ENCODE measurements at places on chromosomes 6 and 20. TPM values are rescaled to one million over a fixed set of nuclear protein-coding genes. Genes with fewer than 3 reads are reported as not detected.

DNA sequence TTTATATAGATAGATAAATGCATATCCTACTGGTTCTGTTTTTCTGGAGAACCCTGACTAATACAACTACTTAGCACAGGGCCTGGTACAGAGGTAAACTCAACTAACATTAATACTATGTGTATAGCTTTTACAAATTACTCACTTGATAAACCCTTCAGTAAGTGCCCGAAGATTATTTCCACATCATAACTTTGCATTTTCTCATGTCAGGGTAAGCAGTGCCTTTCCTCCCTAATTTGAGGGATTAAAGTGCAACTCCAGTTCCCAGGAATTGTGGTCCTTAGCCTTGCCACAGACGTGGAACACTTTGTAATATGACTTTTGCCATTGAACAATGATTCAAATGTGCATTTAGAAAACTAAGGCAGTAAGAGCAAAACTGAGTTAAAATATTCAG is 147.5 kb upstream of the SMLR1 start:
- no peak for DNase-seq

DNA sequence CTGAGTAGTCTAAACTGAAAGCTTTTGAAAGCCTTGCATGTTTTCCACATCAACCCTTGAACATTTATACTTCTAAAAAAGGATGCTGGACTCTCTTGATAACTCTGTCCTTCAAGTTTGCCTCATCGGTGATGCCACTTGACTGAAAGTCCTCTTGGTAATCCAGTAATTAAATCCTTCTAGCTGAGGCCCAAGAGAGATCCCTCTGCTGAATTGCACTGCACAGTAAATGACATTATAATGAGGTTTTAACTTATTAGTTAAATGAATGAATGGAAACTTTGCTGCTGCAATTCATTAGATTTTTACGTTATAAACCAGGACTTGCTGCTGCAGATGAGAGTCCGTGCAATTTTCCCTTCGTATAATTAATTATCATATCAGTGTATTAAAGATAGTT is 363.9 kb upstream of the FLRT3 start:
- DNase-seq = no peak

GRCh38 chr20:3653921-3654320 is 9.3 kb downstream of the GFRA4 start:
- no peak for DNase-seq

DNA sequence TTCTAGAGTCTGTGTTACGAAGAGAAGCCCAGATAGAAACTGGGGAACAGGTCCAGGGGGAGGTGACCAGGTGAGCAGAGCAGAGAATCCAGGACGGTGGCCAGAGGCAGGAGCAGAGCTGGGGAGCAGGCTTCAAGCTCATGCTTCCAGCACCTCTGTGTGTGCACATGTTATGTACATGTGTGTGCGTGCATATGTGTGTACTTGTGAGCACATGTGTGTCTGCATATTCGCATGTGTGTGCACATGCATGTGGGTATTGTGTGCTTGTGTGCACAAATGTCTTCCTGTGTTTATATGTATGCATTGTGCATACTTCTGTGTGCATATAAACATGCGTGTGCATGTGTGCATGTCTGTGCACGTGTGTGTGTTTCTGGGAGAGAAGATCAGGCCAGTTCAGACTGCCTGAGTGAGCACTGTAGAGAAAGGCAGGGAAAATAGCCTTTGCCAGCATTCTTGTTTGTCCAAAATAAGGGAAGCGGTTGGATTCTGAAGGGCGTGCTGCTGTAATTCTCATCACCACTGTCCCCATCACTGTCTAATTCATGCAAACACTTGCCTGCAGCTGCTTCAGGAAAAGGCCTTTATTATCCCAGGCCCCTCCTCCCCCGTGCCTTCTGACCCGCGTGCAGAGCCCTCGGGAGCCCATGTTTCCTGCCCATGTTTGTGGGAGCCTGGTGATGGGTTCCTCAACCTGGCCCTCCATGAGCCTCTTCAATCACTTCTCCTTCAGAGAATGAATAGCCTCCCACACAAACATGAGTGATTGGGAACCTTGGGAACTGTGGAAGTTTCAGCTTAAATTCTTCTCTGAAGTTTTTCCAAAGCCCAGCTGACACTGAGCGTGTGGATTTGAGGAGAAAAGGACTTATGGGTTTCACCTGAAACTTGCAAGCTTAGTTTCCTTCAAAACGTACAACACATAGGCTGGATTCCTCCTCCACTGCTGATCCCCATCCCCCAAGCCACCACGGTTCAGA is 161.7 kb upstream of the AFDN start:
- no peak for DNase-seq

- no peak for DNase-seq
These were observed 58.8 kb downstream of the RSPO3 start for GRCh38 chr6:127177030-127177922.

- DNase-seq = no peak
These were observed 157.6 kb downstream of the HIVEP2 start for GRCh38 chr6:142787422-142787821.

DNA sequence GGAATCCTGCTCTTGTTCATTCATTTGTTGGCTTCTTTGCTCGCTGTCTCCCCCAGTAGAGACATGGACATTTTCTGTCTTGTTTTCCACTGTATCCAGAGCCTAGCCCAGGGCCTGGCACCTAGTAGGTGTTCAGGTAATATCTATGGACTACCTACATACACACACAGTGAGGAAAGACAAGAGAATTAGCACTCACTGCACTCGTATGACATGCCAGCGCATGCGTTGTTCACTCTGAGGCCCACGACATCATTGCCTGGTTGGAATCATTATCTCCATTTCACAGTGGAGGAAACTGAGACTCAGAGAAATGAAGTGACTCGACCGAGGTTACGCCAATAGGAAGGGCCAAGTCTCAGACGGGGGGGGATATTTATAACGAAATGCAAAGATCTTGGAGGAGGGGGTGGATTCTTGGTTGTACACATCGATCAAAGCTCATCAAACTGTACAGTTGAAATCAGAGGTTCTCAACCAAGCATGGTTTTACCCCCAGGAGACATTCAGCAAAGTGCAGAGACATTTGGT is 140.1 kb upstream of the PTPN1 start:
- no peak for DNase-seq

DNA sequence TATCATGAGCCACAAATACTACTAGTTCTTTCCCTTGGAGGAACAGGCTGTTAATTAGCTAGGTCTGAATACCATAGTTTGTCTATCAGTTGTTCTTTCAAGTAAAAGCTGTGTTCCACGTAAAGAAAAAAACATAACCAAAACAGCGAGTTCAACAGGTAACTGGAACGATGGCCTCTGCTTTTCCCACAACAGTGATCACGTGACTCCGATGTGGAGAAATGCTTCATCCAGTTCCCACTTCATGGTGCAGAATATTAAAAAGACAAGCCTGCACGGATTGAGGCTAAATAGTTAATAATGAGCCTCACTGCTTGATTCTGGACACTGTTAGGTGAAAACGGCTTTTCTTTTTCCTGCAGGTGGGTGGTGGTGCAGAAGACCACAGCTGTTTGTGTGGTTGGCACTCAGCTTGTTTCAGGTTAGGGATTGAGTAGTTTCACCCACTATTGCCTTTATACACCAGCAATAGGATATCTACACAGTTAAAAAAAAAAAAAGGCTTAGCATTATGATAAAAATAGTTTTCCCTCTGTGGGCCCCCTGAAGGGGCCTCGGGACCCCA is 88.1 kb downstream of the DACT2 start:
- no peak for DNase-seq

DNA sequence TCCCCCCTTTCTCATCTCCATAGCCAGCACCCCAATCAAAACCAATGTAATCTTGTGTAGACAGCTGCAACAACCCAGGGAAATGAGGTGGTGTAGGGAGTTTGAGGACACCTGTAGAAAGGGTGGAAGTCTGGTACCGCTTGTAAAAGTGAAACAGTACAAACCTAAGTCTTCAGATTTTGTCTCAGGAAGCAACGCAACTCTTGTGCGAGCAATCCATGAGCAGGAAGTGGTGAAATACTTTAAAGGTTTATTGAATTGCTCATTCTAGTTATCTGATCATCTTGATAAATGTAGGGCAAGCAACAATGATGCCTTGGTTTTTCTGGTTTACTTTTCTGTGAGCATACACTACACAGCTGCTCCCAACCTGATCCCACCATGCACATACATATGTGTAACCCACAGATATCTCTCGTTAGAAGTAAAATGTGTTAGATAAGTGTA is 71.1 kb upstream of the THEMIS start:
- DNase-seq = peak; percentile 47

GRCh38 chr20:33653218-33653899 is 8.8 kb upstream of the C20orf144 start:
- DNase-seq = peak; percentile 84

DNA sequence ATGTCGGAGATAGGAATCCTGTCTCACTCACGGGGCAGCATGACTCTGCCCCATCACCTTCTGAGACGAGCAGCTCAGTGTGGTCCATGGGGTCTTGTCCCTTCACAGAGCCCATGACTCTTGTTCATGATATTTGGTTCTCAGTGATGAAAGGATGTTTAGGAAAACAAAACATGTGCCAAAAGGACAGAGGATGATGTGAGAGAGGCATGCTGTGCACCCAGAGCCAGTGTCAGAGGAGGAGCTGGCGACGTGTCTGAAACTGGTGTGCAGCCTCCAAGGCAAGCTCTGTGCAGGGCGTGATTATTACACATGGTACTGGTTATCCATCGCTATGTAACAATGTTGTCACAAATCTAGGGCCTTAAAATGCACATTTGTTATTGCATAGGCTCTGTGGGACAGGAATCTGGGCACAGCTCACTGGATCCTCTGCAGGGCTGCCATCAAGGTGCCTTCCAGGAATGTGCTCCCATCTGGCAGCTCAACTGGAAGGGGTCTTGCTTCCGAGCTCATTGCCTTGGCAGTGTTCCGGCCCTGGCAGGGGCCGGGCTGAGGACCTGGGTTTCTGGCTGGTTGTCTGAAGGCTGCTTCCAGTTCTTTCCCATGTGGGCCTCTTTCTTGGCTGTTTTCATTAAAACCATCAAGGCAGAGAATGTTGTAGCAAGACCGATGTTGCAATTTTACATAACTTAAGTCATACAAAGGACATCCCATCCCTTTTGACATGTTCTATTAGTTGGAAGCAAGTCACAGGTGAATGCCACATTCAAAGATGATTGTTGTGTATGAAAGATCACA is 175.4 kb downstream of the ERMARD start:
- no peak for DNase-seq

- DNase-seq = no peak
These were observed 78.0 kb upstream of the TMEM181 start for GRCh38 chr6:158481690-158482473.

- no peak for DNase-seq
These were observed 61.2 kb upstream of the SUPT3H start for GRCh38 chr6:45438849-45439406.

DNA sequence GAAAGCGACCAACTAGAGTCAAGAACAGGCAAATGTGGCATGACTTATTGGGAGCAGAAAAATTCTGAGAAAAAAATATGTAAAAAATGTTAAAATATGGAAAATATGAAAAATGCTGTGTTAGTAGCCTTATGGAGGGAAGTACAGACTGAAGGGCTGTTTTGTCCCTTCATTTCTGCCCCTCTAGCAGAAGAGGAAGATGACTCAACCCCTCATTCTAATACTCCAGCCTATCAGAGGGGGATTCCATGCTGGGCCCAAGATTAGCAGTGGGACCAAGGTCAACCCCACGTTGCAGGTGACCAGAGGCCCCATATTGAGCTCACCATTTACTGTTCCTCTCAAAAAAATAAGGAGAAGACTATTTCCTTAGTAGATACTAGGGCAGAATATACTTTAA is 8.4 kb downstream of the MUC21 start:
- no peak for DNase-seq

DNA sequence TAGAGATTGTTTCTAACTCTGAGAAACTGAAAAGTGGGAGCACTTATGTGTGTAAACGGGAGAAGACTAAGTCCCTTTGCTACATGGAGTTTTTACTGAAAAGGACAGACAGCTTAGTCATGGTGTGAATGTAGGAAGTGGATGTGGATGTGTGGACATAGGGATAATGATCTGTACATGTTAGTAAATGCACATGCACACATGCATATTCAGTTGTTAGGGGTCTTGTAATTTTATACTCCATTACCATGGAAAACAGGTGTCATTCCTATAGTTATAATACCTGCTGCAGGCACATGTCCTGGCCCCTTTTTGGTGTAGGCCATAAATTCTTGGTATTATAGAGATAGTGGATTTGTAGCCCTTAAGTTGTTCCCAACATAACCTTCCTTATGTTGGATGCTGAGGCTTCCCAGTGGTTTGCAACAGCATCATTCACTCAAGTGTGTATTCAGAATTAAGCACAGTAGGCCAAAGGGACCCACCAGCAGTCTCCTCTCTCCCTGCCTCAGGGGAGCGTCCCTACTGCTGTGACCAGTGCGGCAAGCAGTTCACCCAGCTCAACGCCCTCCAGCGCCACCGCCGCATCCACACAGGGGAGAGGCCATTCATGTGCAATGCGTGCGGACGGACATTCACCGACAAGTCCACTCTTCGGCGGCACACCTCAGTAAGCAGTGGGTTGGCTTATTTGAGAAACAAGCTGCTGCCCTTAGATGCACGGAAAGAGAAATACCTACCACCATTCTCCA is 7.3 kb downstream of the GZF1 start:
- no peak for DNase-seq

GRCh38 chr20:46683011-46683667 is 6.1 kb downstream of the TP53RK start:
- no peak for DNase-seq

DNA sequence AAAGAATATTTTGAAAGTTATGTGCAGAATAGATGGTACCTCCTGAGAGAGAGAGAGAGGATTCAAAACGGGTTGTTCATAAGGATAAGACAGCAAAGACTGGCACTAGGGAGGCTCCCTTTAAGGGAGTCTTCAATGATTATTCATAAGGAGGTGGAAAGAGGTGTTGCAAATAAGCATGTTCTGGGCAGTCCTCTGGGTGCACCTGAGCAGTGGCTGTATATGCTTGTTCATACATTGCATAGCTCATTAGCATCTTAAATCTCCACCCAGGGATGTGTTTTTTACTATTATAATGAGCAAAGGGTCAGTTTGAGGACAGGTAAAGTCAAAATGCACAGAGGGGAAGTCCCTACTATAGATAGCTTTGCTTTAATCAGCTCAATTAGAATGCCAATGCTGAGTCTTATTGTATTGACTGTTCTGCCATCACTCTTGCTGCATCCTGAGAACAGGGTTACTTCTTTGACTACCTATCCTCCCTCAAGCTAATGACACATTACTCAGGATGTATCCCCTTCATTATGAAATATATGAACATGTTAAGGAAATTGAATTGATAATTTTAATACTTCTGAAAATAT is 10.0 kb upstream of the SIRPG start:
- DNase-seq = no peak

- DNase-seq = no peak
These were observed 10.8 kb downstream of the GCNT2 start for GRCh38 chr6:10531942-10532341.

Gene GPR6
- not detected for total RNA-seq

Gene GINS1
- 10.3 TPM for total RNA-seq

Gene TRIM40
- 0.29 TPM for total RNA-seq

Gene DNMT3B
- total RNA-seq = 8.4 TPM

Gene NRN1
- total RNA-seq = not detected

Gene FAXC
- total RNA-seq = 1.5 TPM

Gene TMEM14C
- total RNA-seq = 53.6 TPM

Gene PDE10A
- total RNA-seq = 23.7 TPM

Gene TREML1
- not detected for total RNA-seq

Gene HSPA12B
- not detected for total RNA-seq

Gene SLC17A2
- not detected for total RNA-seq

Measured in Calu3 (cell line).